ENCODE measurements at places on chromosomes 2 and 18.

GRCh38 chr2:69663860-69664259 lies 20.3 kb upstream of the AAK1 start:
- DNase-seq = no peak

DNA sequence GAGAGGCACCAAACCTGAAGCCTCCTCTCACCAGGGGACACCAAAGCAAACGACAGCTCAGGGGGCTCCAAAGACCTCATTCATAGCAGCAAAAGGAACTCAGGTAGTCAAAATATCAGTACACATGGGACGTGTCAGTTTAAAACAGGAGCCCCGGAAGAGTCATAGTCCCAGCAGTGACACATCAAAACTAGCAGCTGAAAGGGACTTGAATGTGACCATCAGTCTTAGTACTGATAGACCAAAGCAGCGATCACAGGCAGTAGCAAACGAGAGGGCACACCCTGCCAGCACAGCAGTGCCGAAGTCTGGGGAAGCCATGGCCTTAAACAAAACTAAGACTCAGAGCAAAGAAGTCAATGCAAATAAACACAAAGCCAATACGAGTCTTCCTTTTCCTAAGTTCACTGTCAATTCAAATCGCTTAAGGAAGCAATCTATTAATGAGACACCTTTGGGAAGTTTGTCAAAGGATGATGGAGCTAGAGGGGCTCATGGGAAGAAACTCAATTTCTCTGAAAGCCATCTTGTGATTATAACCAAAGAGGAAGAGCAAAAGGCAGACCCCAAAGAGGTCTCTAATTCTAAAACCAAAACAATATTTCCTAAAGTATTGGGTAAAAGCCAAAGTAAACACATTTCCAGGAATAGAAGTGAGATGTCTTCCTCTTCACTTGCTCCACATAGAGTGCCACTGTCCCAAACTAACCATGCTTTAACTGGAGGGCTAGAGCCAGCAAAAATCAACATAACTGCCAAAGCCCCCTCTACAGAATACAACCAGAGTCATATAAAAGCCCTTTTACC lies 1.2 kb downstream of the GALNT5 start:
- no peak for DNase-seq

- no peak for DNase-seq
These were observed 10.5 kb downstream of the PLEK start for GRCh38 chr2:68375582-68375981.

DNA sequence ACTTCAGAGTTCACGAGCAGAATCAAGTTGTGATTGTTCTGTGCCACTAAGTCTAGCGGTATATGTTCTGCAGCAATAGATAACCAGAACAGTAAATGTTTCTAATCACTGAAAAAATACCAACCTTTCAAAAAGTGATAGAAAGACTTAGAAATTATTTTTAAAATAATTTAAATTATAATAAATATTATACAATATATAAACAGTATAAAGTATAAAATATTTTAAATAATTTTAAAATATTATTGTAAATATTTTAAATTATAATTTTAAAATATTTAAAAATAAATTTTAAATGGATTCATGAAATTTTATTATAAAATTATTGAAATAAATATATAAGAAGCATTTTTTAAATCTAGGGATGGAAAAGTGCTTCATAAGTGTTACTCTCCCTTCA lies 126.3 kb upstream of the ID2 start:
- no peak for DNase-seq

- DNase-seq = no peak
These were observed 612.6 kb upstream of the ACVR2A start for GRCh38 chr2:147232225-147232669.

DNA sequence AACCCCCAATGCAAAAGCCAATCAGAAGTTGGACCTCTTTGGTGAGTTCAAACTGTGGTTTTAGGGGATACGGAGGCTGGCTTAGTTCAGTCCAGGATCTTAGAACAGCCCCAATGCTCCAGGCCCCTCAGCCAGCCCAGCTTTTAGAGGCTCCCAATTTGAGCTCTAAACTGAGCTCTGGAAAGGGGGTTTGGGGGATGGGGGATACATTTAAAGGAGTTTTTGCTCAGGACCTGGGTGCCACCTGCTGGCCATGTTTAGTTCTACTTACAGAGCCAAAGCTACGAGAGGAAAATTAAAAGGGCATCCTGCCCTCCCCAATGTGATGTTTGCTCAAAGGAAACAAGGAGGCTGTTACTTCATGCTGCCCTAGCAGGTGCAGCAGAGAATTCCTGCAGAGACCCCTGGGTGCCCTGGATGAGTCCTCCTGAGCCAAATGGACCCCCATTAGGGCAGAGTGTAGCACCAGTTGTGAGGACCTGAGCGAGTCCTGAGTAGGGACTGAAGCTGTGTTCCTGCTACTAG lies 15.9 kb upstream of the TMEM214 start:
- DNase-seq = peak; percentile 81

DNA sequence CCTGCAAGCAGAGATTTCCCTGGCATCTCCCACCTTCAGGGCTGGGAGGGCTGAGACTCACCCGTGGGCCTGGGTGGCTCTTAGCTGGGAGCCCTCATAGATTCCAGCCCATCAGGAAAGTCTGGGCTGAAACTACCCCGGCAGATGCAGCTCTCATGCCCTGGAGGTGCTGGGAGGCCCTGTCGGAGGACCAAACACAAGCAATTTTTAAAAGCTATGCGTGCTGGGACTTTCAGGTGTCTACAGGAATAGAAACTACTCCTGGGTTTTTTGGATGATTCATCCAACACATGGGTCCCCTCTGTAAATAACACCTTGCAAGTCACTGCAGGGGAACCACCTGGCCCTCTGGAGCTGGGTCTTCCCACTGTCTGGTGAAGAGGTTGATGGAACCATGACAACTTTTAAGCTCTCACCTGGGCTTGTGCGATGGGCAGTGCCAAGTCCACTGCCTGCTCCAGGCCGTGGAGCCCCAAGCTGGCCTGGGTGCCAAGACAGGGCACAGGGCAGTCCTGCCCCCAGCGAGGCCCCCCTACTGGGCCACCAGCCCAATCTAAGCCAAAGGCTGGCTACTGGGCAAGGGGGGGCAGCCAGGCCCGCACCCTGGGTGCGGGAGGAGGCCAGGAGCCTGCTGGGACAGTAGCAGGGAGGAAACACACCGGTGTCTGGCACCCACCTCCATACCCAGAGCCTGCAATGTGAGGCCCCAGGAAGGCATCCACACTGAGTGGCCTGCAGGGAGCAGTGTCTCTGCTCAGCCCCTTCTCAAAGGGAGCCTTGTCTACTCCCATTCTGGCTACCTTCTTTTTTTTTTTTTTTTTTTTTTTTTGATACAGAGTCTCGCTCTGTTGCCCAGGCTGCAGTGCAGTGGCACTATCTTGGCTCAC lies 1.1 kb upstream of the GPR55 start:
- DNase-seq = no peak

DNA sequence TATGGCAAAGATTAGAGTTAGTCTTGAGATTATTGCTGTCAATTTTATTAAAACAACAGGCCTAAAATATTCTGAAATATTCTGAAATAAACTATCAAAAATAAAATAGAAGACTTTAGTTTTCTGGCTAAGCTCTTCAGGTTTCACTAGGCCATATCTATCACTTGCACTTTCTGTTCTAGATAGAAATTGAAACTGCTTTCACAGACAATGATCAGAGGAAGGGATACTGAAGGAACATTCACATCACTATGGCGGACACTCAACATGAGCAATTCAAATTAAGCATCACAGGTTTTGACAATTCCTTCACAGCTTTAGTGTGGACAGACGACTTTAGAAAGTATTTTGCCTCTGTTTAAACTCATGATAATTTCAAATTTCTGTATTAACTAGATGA lies 586.4 kb upstream of the REG3G start:
- no peak for DNase-seq

DNA sequence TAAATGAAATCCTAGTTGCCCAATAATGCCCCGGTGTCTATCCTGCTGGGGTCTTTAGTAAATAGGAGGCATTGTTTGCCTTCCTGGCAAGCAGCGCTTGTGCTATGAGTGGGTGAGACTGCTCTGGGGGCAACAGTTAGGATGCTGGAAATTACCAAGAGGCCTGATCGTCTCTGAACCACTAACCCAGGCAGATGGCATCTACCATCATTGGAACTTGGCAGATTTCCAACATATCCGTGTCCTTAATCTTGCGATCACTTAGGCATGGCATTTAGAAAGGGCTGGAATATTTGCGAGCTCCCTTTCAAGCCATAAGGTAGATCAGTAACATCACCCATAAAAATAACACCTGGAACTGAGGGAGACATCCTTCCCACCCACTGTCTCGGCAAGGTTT lies 18.8 kb upstream of the SH3RF3 start:
- no peak for DNase-seq

DNA sequence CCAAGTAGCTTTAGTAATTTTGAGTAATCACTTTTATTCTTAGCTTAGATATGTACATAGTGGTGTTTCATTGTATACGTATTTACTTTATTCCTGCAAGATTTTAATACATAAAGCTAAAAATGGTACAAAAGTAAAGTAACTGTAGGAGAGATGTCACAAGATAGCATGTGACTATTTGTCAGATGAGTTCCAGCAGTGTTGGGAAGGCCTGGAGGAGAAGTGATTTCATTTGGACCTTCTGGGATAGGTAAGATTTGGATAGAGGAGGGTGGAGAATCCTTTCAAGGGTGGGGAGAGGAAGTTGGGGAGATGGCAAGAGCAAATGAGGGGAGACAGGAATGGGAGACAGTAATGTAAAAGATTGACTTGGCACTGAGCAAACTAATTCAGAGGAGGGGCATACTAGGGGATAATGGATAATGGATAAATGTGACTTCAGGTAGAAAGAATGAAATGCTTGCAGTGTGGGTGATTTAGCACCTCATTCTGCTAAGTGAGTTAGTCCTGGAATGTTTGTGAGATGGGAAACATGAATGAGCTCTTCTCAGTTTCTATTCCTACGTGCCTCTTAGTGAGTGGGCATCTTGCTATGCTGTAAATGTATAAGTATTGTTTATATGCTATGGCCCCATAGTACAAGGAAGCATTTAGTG lies 10.5 kb downstream of the WDR43 start:
- DNase-seq = no peak

GRCh38 chr2:16628314-16628713 lies 37.3 kb downstream of the CYRIA start:
- no peak for DNase-seq

- DNase-seq = no peak
These were observed 84.9 kb upstream of the ZFP36L2 start for GRCh38 chr2:43311276-43311675.

GRCh38 chr2:26203906-26204305 lies 31.0 kb downstream of the GAREM2 start:
- no peak for DNase-seq

Measured in GM03348 (cell line).